ENCODE measurements at places on chromosomes 1 and 21. TPM values are rescaled to one million over a fixed set of nuclear protein-coding genes. Genes with fewer than 3 reads are reported as not detected.

GRCh38 chr21:46100426-46100825 lies 2.5 kb downstream of the COL6A2 start:
- no peak for DNase-seq

- DNase-seq = no peak
Measured at GRCh38 chr1:1926346-1926811, 7.3 kb upstream of the TMEM52 start.

- no peak for DNase-seq
Measured at GRCh38 chr1:46718340-46718726, 581 bp downstream of the EFCAB14 start.

GRCh38 chr1:3790500-3790923 lies 5.8 kb downstream of the LRRC47 start:
- DNase-seq = no peak

- DNase-seq = no peak
Measured at GRCh38 chr1:56576880-56577405, 2.4 kb downstream of the PLPP3 start.

DNA sequence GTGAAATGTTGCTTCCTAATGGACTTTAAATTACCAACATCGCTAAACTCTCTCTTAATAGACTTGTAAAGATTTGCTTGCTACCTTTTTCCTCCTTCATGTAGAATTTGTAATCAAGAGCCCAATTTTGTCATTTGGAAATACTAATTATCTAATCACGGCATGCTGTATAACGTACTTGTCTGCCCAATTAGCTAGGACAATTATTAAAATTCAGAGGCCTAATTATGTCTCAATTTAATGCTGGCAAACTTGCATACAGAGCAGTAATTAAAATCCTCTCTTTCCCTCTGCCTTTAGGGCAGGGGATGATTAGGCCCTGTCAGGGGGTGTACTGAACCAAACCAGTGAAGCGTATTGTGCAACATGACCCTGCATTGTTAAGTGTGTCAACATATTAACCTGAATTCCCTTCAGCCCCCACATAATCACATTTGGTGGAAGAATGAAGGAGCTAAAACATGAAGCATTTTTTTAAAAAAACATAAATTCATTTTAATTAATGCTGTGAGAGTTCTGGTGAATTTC lies 137.4 kb upstream of the BARHL2 start:
- DNase-seq = no peak

- DNase-seq = no peak
Measured at GRCh38 chr1:220691053-220691684, 1.0 kb downstream of the C1orf115 start.

- no peak for DNase-seq
Measured at GRCh38 chr1:159000070-159000409, 9.7 kb upstream of the IFI16 start.

GRCh38 chr1:43979528-43980254 lies 681 bp downstream of the B4GALT2 start:
- peak; percentile 65 for DNase-seq

DNA sequence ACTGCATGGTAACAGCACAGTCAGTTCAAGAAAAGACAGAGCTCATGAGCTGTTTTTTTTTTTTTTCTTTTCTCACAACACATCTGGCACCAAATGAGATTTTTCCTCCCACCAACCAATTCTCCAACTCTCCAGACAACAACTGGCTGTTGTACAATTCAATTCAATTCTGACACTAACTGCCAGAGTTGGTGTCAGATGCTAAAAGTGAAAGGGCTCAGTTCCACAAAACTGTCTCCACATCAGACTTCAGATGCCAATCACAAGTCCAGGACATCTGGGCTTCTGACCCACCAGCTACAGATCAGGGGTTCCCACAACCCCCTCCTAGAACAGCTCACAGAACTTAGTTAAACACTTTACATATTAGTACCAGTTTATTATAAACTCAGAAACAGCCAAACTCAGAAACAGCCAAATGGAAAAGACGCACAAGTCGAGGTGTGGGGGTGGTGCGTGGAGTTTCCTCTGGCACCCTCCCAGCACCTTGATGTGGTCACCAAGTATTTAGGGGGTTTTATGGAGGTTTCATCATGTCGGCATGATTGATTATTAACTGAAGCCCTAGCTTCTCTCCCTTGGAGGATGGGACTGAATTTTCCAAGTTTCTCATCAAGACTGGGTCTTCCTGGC lies 39.2 kb upstream of the LRRC8D start:
- DNase-seq = no peak

GRCh38 chr1:110155878-110156522 lies 5.7 kb downstream of the SLC6A17 start:
- DNase-seq = peak; percentile 34

DNA sequence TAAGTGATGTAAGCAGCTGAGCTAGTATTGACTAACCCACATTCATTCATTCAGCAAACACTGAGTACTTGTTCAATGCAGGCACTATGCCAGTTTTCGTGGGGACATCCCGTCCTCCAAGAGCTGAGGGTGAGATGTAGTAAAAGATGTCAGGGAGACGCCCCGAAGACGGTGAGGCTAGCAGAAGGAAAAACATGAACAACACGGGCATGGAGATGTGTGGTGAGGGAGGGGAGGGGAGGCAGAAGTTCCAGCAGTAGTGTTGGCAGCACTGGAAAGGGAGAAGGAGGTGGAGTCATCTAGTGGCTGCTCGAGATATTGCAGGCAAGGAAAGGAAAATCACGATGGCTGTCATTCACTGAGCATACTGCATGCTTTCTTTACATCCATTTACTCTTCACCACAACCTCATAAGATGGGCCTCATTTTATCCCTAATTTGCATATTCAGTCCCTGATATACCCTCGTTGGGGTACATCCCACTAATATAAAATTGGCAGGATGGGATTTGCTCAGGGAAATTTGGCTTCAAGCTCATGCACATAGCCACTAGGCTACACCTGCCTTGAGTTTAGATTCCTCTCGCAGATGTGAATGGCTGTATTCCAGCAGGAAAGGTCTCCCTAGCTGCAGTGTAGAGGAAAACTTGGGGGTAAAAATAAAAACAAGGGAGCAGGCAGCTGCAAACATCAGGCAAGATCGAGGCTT lies 14.5 kb downstream of the PDZK1IP1 start:
- no peak for DNase-seq

FCRLA gene
- not detected for total RNA-seq

PTGS2 gene
- 7.4 TPM for total RNA-seq

S100A13 gene
- total RNA-seq = 263 TPM

GBP2 gene
- total RNA-seq = 53.1 TPM

IFI44L gene
- total RNA-seq = 6.8 TPM

TFF3 gene
- total RNA-seq = not detected

RCSD1 gene
- 3.0 TPM for total RNA-seq

ALG14 gene
- total RNA-seq = 3.2 TPM

Data from ovary (tissue), 10 donors.